ENCODE measurements at places on chromosomes 11 and 22.

DNA sequence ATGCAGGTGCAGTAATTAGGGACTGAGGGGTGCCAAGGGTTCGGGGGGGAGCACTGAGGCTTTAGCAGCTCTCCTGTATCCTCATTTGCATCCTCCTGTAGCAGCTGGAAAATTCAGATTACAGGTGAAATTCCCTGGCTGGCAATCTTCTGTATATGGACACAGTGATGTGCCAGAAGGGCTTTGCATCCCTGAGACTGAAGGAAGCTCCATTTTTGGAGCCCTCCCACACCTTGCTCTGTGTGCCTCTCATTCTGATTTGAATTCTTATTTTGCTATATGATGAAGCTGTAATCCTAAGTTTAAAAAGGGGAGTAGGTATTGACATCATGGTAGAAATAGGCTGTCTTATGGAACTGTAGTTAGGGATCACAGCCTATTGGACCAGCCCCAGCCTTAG lies 46.6 kb downstream of the SCN3B start:
- DNase-seq, result no peak

DNA sequence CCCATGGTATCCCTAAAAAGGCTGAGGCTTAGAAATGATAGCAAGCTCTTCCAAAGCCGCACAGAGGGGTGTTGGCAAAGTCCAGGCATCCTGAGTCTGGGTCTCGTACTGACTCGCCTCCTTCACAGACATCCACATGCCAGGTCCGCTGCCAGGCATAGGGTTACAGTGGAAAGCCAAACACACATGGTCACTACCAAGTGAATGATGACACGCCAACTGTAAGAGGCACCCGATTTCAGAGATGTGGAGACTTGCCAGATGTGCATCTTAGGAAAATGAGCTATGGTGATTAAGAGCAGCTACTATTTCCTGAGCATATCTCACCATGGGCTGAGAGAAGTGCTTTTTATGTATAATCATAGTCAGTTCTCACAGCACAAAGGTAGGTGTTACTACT lies 314.9 kb downstream of the MIAT start:
- no peak for DNase-seq

DNA sequence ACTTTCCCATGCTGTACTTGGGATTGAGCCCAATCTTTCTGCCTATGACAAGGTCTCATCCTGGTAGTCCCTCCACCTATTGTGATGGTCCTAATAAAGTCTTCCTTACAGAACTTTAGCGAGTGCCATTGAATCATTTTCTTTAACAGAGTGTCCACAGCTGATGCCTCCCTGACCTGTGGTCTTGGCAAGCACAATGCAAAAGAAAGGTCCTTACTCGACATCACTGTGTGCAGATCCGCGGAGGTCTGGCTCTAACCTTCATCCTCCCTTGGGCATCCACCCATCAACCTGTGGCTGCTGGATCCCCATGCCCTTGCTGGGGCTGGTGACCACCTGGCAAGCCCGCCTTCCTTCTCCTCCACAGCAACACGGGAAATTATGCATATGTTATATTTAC lies 1203.9 kb downstream of the TBC1D22A start:
- DNase-seq, result no peak

GRCh38 chr22:36232715-36233401 lies 6.5 kb downstream of the APOL2 start:
- no peak for DNase-seq

GRCh38 chr11:30876663-30877396 lies 290.7 kb upstream of the MPPED2 start:
- DNase-seq, result no peak

DNA sequence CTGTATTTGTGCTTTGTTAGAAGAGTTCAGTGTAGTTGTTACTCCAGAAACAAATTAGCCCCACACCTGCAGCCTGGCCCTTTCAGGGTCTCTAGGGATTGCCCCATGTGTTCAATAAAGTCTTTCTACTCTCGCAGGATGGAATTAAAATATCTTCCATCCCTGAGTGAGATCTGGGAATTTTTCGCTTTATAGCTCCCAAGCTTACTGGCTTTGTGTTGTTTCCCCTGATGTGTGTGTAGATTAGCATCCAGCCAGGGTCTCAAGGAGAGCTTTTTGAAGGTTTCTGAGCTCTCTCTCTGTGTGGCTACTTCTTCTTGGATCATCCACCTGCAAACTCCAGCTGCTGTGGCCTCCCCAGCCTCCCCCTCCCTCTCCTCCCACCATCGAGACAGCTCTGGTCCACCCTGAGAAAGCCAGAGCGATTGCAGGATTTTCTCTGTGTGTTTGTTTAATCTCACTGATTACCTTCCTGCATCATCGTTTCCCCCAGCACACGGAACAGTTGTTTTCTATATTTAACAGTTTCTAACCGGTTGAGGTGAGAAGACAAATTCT lies 553.5 kb downstream of the TBC1D22A start:
- no peak for DNase-seq
